A549 treated with GW870086 at 1 μM for 4 hours (cell line): ENCODE measurements at places on chromosomes 3 and 15. TPM values are rescaled to one million over a fixed set of nuclear protein-coding genes. Genes with fewer than 3 reads are reported as not detected.

NTRK3 gene
- total RNA-seq = 16.5 to 25.8 TPM (median 22.9 TPM) in 5 replicates

SLC9A9 gene
- total RNA-seq = 0.22 to 0.42 TPM (median 0.36 TPM) in 3 of 5 replicates, not detected in the others

KIF9 gene
- total RNA-seq = 19.0 to 24.7 TPM (median 20.5 TPM) in 5 replicates

SYNPR gene
- total RNA-seq = not detected in 5 replicates

KBTBD13 gene
- not detected in 5 replicates for total RNA-seq

STXBP5L gene
- not detected in 5 replicates for total RNA-seq

DUOX1 gene
- total RNA-seq = not detected in 5 replicates

HTD2 gene
- 6.7 to 8.2 TPM (median 8.1 TPM) in 5 replicates for total RNA-seq

VPS39 gene
- total RNA-seq = 14.3 to 17.9 TPM (median 15.7 TPM) in 5 replicates

CDHR4 gene
- total RNA-seq = 0.21 to 0.52 TPM (median 0.32 TPM) in 4 of 5 replicates, not detected in the other

PLCH1 gene
- 0.90 to 1.1 TPM (median 0.97 TPM) in 5 replicates for total RNA-seq

SERPINI1 gene
- total RNA-seq = 2.1 to 4.6 TPM (median 3.3 TPM) in 5 replicates

CERS3 gene
- not detected in 5 replicates for total RNA-seq

DPPA2 gene
- not detected in 5 replicates for total RNA-seq

DZIP1L gene
- total RNA-seq = 6.6 to 11.3 TPM (median 10.4 TPM) in 5 replicates

LRRC34 gene
- not detected in 5 replicates for total RNA-seq

SLC6A1 gene
- 0.03 TPM in 1 of 5 replicates, not detected in the others for total RNA-seq

FEZF2 gene
- not detected in 5 replicates for total RNA-seq

TMCO5A gene
- not detected in 5 replicates for total RNA-seq

FAM81A gene
- 8.2 to 13.5 TPM (median 12.2 TPM) in 5 replicates for total RNA-seq

B2M gene
- total RNA-seq = 414 to 543 TPM (median 447 TPM) in 5 replicates

ZNF80 gene
- total RNA-seq = not detected in 5 replicates

CP gene
- total RNA-seq = 4.6 to 7.4 TPM (median 6.4 TPM) in 5 replicates

GABRR3 gene
- total RNA-seq = not detected in 5 replicates

MCCC1 gene
- 6.7 to 10.2 TPM (median 7.6 TPM) in 5 replicates for total RNA-seq

SLC33A1 gene
- 13.2 to 16.5 TPM (median 15.4 TPM) in 5 replicates for total RNA-seq

C2CD4B gene
- 0.23 to 0.64 TPM (median 0.37 TPM) in 5 replicates for total RNA-seq

CCDC174 gene
- 13.0 to 14.0 TPM (median 13.6 TPM) in 5 replicates for total RNA-seq

USP4 gene
- 11.7 to 14.8 TPM (median 14.7 TPM) in 5 replicates for total RNA-seq

FES gene
- 0.51 to 1.3 TPM (median 0.99 TPM) in 5 replicates for total RNA-seq

GMNC gene
- total RNA-seq = not detected in 5 replicates

RTP1 gene
- total RNA-seq = not detected in 5 replicates

TF gene
- total RNA-seq = 0.83 to 3.9 TPM (median 1.4 TPM) in 5 replicates

SRPRB gene
- total RNA-seq = 53.6 to 66.5 TPM (median 58.1 TPM) in 5 replicates

BNC1 gene
- total RNA-seq = 0.78 to 1.2 TPM (median 0.98 TPM) in 5 replicates

MYL3 gene
- total RNA-seq = 0.35 TPM in 1 of 5 replicates, not detected in the others

CHRNA5 gene
- 30.9 to 35.7 TPM (median 33.6 TPM) in 5 replicates for total RNA-seq

ANP32A gene
- 261 to 299 TPM (median 274 TPM) in 5 replicates for total RNA-seq

LRRN1 gene
- total RNA-seq = not detected in 5 replicates

FBXO40 gene
- not detected in 5 replicates for total RNA-seq

LTK gene
- total RNA-seq = 0.03 to 0.43 TPM (median 0.10 TPM) in 4 of 5 replicates, not detected in the other

GNAT1 gene
- not detected in 5 replicates for total RNA-seq

UPK1B gene
- 9.3 to 14.5 TPM (median 12.9 TPM) in 5 replicates for total RNA-seq

CPLX3 gene
- 0.07 to 0.13 TPM in 2 of 5 replicates, not detected in the others for total RNA-seq

AADACL2 gene
- total RNA-seq = not detected in 5 replicates
